ENCODE measurements at places on chromosomes 6 and 20. TPM values are rescaled to one million over a fixed set of nuclear protein-coding genes. Genes with fewer than 3 reads are reported as not detected.

DNA sequence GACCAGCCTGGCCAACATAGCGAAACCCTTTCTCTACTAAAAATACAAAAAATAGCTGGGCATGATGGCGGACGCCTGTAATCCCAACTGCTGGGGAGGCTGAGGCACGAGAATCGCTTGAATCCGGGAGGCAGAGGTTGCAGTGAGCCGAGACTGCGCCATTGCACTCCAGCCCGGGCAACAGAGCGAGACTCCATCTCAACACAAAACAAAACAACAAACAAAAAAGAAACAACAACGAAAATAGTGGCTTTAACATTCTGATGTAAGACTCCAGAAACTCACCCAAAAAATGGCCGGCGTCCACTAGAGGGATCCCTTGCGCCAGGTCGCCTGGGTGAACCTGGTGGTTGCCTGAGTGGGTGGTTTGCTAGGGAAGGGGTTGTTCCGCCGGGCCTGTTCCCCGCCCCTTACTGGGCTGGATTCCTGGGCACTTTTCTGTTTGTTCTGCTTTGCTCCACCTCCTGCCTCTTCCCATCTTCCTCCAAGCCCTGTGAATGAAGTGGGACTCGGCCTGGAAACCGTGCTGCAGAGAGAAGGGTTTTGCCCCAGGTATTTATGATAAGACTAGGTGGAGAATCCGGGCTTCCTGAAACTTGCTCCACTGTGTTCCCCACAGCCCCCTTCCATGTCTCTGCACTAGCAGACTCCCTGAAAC lies 1.5 kb downstream of the PABPC1L start:
- H3K36me3 ChIP-seq = peaks cover 26% of the 10 kb centered on the region
- H3K27me3 ChIP-seq = no peaks in the 10 kb centered on the region
- H3K4me3 ChIP-seq = no peak overlapping the region

DNA sequence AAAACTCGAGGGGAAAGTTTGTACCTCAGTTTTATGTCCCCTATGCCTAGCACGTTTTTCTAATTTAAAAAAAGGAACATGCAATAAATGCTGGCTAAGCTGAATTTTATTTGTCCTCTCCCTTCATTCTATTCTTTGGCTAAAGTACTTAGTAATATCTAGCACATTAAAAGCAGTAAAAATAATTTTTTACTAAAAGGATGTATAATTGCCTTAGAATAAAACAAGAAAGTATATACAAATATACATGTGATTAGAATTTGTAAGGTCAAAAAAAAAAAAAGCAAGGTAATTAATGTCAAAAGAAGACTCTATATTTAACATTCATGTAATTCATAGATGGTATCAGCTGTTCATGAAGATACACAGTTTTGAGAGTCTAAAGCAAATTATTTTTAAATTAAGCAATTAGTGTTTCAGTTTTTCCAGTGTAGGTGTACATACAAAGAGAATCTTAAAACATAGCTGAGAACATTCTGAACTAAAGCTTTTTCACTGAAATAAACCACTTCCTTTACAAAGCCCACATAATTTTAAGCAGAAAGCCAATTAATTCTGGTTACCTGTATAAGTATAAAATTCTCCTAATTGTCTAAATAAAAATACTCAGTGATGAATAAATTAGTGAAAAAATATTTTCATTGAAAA lies 32.4 kb downstream of the HBS1L start:
- H3K36me3 ChIP-seq = no peaks in the 10 kb centered on the region
- DNase-seq = no peak
- no peaks in the 10 kb centered on the region for H3K27me3 ChIP-seq
- H3K27ac ChIP-seq = no peak overlapping the region
- H3K4me1 ChIP-seq = no peaks in the 10 kb centered on the region

DNA sequence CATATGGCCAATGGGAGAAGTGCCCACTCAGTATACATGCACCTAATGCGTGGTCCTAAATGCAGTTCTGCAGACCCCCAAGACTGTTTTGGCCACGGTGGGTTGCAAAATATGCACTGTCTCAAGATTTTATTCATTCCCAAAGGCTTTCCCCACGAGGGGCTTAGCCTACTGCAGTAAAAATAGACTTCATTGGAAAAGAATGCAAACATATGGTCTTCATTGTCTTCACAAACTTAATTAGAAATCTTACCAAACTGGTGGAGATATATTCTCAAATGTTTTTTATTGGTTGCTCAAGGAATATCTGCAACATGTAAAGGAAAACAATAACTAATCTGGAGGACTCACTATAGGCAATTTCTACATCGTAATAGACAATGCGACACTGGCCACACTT lies 31.6 kb upstream of the PRL start:
- no peak overlapping the region for H3K4me3 ChIP-seq
- H3K27me3 ChIP-seq = no peaks in the 10 kb centered on the region
- H3K27ac ChIP-seq = no peak overlapping the region
- no peak for DNase-seq
- H3K4me1 ChIP-seq = no peaks in the 10 kb centered on the region

- DNase-seq = peak; percentile 66
- H3K27ac ChIP-seq = peak overlapping the region; percentile 40
- H3K36me3 ChIP-seq = peaks cover 15% of the 10 kb centered on the region
- H3K27me3 ChIP-seq = peaks cover 94% of the 10 kb centered on the region
- peak overlapping the region; percentile 35 for H3K4me3 ChIP-seq
Observed at GRCh38 chr6:170291271-170292110, 613 bp upstream of the DLL1 start.

- H3K36me3 ChIP-seq = no peaks in the 10 kb centered on the region
- H3K27me3 ChIP-seq = no peaks in the 10 kb centered on the region
- no peak for DNase-seq
- no peak overlapping the region for H3K4me3 ChIP-seq
- H3K4me1 ChIP-seq = no peaks in the 10 kb centered on the region
Observed at GRCh38 chr6:64429926-64430325, 794.3 kb downstream of the PHF3 start.

DNA sequence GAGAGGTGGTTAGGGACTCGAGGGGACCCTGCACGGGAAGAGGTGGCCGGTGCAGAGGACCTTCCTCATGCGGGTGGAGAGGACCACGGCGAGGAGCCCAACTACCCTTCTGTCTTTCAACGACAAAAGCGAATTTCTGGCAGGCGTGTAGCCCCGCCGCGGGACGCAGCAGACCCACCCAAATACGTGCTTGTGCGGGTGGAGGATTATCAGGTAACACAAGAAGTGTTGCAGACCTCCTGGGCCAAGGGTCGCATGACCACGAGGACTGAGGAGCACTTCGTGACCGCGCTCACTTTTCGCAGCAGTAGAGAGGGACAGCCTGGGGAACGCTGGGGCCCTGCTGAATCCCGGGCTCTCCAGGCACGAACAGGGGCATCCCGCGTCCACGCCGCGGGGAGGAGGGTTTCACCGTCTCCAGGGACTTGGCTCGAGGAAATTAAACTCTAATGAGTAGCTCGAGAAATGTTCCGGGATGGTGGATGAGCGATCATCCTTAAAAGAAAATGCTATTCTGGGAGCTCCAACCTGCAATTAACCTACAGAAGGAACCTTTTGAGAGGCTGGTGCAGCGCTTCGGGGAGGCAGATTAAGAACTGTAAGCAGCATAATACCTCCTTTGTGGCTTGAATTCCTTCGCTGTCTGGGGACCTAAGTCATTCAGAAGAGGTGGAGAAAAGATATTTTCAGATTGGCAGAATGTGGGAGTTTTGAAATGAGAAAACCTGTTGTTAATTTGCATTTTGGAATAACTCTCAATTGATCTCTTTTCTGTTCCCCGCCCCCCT lies 804 bp downstream of the C6orf141 start:
- peaks cover 12% of the 10 kb centered on the region for H3K27me3 ChIP-seq
- no peaks in the 10 kb centered on the region for H3K36me3 ChIP-seq
- peak; percentile 26 for DNase-seq
- H3K4me1 ChIP-seq = peaks cover 6% of the 10 kb centered on the region
- no peak overlapping the region for H3K27ac ChIP-seq

GRCh38 chr20:22403022-22403631 lies 181.2 kb downstream of the FOXA2 start:
- H3K27me3 ChIP-seq = peaks cover 15% of the 10 kb centered on the region
- peaks cover 8% of the 10 kb centered on the region for H3K4me1 ChIP-seq
- no peak for DNase-seq
- no peak overlapping the region for H3K27ac ChIP-seq
- no peaks in the 10 kb centered on the region for H3K36me3 ChIP-seq

- H3K4me1 ChIP-seq = no peaks in the 10 kb centered on the region
- no peak for DNase-seq
- H3K36me3 ChIP-seq = no peaks in the 10 kb centered on the region
- no peak overlapping the region for H3K27ac ChIP-seq
Observed at GRCh38 chr6:82711971-82712370, 348.4 kb downstream of the TPBG start.

DNA sequence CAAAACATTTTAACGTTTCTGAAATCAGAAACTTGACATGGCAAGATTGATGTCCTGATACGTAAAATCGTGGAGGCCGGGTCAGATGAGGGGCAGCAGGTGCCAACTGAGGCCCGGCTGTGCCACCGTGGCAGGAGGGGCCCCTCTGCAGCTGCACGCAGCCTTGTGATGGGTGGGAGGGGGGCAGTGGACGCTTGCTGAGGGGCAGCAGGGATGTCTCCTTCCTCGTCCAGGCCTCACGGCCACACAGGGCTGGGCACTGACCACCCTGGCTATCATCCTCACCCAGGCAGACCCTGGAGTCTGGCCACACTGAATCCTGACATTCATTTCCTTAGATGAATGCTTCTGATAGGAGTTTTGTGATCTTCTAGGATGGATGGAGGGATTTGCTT lies 114.7 kb downstream of the ERMARD start:
- no peaks in the 10 kb centered on the region for H3K36me3 ChIP-seq
- DNase-seq = no peak
- H3K4me1 ChIP-seq = peaks cover 5% of the 10 kb centered on the region
- no peaks in the 10 kb centered on the region for H3K27me3 ChIP-seq
- no peak overlapping the region for H3K4me3 ChIP-seq

- DNase-seq = peak; percentile 73
- H3K36me3 ChIP-seq = no peaks in the 10 kb centered on the region
- H3K27me3 ChIP-seq = peaks cover 62% of the 10 kb centered on the region
Observed at GRCh38 chr20:45098103-45098773, 2.7 kb downstream of the KCNS1 start.

- H3K36me3 ChIP-seq = no peaks in the 10 kb centered on the region
- no peak overlapping the region for H3K4me3 ChIP-seq
- no peaks in the 10 kb centered on the region for H3K4me1 ChIP-seq
- no peak overlapping the region for H3K27ac ChIP-seq
Observed at GRCh38 chr20:7025635-7026034, 258.1 kb downstream of the BMP2 start.

- H3K4me3 ChIP-seq = peak overlapping the region; percentile 45
- DNase-seq = no peak
- no peaks in the 10 kb centered on the region for H3K27me3 ChIP-seq
- H3K27ac ChIP-seq = peak overlapping the region; percentile 66
- H3K36me3 ChIP-seq = no peaks in the 10 kb centered on the region
- H3K4me1 ChIP-seq = peaks cover 35% of the 10 kb centered on the region
Observed at GRCh38 chr6:41503827-41504465, 42.2 kb upstream of the FOXP4 start.

- H3K27ac ChIP-seq = no peak overlapping the region
- peaks cover 26% of the 10 kb centered on the region for H3K4me1 ChIP-seq
- H3K27me3 ChIP-seq = no peaks in the 10 kb centered on the region
Observed at GRCh38 chr20:10715035-10715434, 41.2 kb upstream of the JAG1 start.

GRCh38 chr20:58818586-58819285 lies 32.0 kb downstream of the GNAS-AS1 start:
- H3K4me1 ChIP-seq = no peaks in the 10 kb centered on the region
- H3K4me3 ChIP-seq = no peak overlapping the region
- no peak overlapping the region for H3K27ac ChIP-seq
- H3K27me3 ChIP-seq = no peaks in the 10 kb centered on the region
- H3K36me3 ChIP-seq = no peaks in the 10 kb centered on the region
- DNase-seq = peak; percentile 30

GRCh38 chr20:62063315-62063980 lies 2.2 kb downstream of the TAF4 start:
- H3K4me3 ChIP-seq = peak overlapping the region; percentile 42
- no peak overlapping the region for H3K27ac ChIP-seq
- H3K36me3 ChIP-seq = peaks cover 5% of the 10 kb centered on the region

DNA sequence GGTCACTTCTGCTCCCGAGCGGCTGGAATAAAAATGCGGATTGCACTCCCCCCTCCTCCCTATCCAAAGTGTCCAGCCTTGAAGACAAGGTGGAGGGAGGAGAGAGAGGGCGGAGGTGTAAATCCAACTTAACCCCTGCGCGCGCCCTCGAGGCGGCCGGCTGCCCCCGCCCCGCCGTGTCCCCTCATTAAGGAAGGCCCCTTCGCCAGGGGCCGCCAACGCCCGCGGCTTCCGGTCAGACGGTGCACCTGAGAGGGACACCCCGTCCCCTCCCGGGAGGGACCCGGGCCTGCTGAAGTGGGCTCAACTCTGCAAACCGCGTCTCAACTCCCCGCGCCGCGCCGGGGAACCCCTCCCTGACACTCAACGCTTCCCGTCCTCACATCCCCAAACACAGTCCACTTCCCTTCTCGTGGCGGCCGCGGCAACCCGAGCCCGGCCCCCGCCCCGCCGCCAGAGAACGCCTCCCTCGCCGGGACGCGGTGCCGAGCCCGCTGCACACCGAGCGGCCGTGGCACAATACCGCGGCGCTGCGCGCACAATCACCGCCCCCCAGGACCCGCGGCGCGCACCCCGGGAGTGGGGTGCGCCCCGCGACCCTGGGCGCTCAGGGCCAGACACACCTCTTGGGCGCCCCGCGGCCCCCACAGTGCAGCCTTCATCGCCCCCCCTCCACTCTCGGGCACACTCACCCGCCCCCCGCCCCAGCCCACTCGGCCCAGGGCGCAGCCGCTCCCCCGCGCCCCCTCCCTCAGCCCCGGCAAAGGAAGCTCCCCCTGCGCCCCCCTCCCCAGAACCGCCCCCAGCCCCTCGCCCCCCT lies 102.5 kb downstream of the NOL4L start:
- no peaks in the 10 kb centered on the region for H3K36me3 ChIP-seq
- peak overlapping the region; percentile 92 for H3K27ac ChIP-seq
- DNase-seq = no peak
- peak overlapping the region; percentile 77 for H3K4me3 ChIP-seq

DNA sequence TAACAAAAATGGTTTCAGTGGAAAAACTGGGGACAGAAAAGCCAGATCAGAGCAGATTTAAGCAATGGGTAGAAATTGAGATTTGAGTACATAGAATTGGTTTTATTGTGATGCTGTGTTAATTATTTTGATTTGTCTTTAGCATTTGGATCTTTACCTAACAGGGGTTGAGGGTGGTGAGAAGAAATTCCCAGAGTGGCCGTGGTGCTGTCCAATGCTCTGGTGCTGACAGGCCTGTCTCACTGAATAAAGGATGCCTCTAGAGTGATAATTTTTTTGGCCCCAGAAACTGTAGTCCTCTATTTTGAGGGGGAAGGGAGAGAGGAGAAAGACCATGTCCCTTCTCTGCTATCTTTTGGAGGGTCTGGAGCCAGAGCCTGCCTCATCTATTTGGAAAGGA lies 79.1 kb downstream of the LYRM2 start:
- no peak overlapping the region for H3K27ac ChIP-seq
- no peaks in the 10 kb centered on the region for H3K4me1 ChIP-seq
- H3K36me3 ChIP-seq = no peaks in the 10 kb centered on the region
- H3K27me3 ChIP-seq = peaks cover 10% of the 10 kb centered on the region
- H3K4me3 ChIP-seq = no peak overlapping the region
- no peak for DNase-seq

The ETV7 gene
- 9.3 TPM for polyA plus RNA-seq

The SLC17A9 gene
- 8.1 TPM for polyA plus RNA-seq

The TFAP2C gene
- polyA plus RNA-seq = 0.06 TPM

The SPEF1 gene
- polyA plus RNA-seq = 0.19 TPM

The COL9A3 gene
- 14.1 TPM for polyA plus RNA-seq

The PI16 gene
- polyA plus RNA-seq = 0.81 TPM

The TBXT gene
- 0.04 TPM for polyA plus RNA-seq

The EYS gene
- polyA plus RNA-seq = 0.76 TPM

The IRF4 gene
- 0.21 TPM for polyA plus RNA-seq

The SMOC2 gene
- polyA plus RNA-seq = 15.9 TPM

The UNC5CL gene
- polyA plus RNA-seq = 164 TPM

The SEMG1 gene
- polyA plus RNA-seq = not detected

The OSTM1 gene
- 20.4 TPM for polyA plus RNA-seq

The CASS4 gene
- polyA plus RNA-seq = 1.2 TPM

The KCNQ2 gene
- 5.2 TPM for polyA plus RNA-seq

The CDC5L gene
- polyA plus RNA-seq = 21.2 TPM

The DPPA5 gene
- polyA plus RNA-seq = not detected
